ENCODE measurements at places on chromosomes 12 and 14.

DNA sequence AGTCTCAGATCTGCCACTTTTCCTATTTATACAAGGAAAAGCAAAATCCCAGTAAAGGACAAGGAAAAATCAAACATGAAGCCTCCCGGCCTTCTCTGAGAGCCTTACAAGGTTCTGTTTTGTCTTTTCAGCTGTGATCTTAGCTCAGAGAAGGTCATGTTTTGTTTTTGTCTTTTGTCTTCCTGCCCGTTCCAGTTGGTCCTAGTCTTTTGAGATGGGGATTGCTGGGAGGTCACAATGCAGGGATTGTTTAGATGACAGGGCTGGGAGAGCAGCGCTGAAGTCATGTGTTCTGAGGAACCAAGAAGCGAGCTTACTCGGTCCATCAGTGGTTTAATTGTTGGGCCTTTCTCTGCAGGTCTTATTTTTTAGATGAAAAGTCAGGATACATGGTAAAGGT lies 6.0 kb downstream of the PLEKHH1 start:
- peak; percentile 66 for DNase-seq

DNA sequence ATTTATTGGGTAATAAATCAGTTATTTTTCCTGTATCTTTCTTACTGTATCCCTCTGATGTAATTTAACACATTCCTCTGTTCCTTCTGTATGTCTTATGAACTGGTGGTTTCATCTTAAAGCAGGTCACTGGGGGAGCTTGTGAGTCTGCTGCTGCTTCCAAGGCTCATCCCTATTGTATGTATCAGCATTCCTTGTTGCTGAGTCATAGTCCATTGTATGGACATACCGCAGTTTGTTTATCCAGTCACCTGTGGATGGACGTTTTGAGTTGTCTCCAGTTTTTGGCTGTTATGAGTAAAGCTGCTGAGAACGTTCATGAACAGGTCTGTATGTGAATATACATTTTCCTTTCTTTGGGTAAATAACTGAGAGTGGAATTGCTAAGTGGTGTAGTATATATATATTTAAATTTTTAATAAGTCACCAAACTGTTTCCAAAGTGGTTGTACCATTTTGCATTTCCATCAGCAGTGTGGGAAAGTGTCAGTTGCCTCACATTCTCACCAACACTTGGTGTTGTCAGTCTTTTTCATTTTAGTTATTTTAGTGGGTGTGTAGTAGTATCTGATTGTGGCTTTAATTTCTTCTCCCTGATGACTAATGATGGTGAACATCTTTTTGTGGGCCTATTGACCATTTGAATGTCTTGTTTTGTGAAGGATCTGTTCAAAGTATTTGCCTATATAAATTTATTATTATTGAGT lies 82.7 kb downstream of the BEGAIN start:
- DNase-seq = no peak

DNA sequence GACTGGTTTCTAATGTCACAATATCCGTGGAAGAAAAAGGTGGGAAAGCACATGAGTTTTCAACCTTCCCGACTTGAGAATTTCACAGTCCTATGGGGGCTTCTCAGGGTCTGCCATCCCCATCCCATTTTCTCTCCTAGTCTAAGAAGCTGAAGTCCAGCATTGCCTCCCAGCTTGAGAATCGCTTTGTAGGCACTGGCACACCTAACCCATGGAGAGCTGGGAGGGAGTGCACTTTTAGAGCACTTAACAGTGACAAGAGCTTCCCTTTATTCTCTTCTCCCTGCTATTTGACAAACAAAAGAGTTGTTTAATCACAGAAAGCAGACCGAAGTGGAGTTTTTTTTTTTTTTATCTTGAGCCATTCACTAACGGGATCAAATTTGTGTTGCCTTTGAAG lies 22.8 kb upstream of the SRRM4 start:
- no peak for DNase-seq

- DNase-seq = no peak
Observed at GRCh38 chr14:97866195-97866594, 1069.0 kb downstream of the VRK1 start.

DNA sequence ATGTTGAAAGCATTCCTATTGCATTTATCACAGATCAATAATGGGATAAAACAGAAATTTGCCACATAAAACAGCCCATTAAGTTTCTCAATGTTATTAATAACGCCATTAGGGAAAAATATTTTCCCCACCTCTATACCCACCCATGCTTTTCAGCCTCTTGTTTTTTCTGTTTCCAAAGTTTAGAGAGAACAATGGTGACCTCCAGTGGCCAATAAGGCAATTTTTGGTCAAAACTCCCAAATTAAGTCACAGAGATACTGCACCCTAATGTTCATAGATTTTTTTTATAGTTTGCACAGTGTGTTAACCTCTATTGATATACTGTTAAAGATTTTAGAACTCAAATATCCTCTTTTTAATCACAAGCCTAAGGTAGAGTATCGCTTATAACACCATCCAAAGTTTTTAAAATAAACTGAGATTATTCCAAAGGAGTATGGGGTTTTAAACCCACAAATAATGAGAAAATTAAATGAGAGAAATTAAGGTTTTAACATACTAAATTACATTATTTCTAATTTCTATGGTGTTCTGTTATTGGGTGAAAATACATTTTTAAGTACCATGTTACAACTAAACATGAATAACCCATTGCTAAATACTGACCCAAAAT lies 184.7 kb upstream of the DCN start:
- DNase-seq = no peak

- no peak for DNase-seq
Observed at GRCh38 chr14:106872611-106873446, 1346.4 kb downstream of the TMEM121 start.

DNA sequence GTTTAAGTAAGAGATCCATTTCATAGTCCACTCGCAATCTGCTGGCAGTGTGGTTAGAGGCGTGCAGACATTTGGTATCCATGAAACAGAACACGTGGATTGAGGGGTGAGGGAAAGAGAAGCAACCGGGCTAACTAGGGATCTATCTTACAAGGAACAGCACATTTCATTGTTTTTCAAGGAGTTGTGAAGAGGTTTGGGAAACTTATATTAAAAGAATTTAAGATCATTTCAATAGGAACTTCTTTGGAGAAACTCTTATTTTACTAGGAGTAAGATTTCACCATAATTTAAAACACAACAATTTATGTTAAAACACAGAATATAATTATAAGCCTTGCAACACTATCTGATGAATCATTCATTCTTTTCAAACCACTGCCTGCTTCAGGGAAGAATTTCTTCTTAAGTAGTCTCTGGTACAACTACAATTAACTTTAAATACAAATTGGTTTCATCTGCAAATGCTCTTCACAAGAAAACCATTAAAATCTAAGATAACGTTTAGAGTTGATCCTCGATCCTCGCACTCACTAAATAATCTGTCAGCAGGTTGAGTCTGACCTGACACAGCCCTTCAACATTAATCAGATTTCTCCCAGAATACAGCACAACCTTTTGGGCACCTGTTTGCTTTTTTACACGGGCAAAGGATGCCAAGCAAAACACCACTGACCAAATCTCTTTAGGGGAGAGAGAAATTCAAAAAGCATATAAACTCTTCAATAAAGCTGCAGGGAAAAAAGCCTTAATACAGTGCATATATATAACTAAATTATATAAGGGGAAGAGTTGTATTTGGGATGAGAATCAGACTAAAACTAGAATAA lies 27.3 kb downstream of the PPTC7 start:
- DNase-seq = no peak

- DNase-seq = no peak
Observed at GRCh38 chr12:115109863-115110262, 425.9 kb upstream of the TBX3 start.

GRCh38 chr14:68941820-68942219 lies 37.3 kb downstream of the ACTN1 start:
- DNase-seq = no peak

GRCh38 chr14:34978444-34978843 lies 4.3 kb upstream of the SRP54 start:
- DNase-seq = no peak

- DNase-seq = no peak
Observed at GRCh38 chr12:1670358-1671268, 20.3 kb upstream of the ADIPOR2 start.

GRCh38 chr14:77674931-77675330 lies 32.9 kb downstream of the ALKBH1 start:
- no peak for DNase-seq

DNA sequence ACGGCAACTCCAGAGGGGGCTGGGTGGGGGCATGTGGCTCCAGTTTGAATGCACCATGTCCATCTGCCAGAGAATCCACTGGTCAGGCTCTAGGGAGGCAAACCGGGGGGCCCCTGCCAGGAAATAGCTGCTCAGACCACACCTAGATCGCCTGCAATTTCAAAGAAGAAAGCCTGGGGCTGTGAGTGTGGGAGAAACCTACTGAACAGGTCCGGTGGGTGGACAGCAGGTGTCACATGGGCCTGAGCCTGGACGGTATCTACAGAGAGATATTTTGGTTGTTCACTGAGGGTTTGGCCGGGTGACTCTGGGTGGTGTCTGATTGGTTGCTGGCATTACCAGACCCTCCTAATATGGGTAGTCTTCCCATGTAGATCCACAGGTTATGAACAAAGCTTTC lies 32.0 kb downstream of the DAO start:
- no peak for DNase-seq

- DNase-seq = no peak
Observed at GRCh38 chr12:100163416-100164152, 20.9 kb upstream of the BLTP3B start.

All from amygdala (tissue), 56 donors.